ENCODE measurements at places on chromosomes 4 and X.

DNA sequence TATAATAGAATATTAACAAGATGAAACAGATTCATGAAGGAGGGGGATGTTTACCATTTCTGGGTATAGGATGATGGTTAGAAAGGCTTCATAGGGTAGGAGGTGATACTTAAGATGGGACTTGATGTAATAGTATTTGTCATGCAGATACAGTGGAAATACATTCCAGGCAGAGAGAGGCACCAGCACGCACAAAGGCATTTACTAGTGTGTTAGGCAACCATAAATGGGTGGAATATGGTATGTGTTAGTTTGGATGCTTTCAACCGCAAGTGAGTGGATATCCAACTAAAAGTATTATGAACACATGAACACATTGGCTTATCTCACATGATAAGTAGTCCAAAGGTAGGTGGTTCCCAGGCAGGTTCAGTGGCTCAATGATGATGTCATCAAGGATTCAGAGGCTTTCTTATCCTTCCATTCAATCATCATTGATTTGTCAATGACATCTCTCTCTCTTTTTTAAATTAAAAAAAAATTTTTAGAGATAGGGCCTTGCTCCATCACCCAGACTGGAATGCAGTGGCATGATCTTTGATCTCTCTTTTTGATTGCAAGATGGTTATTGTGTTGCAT lies 12.7 kb upstream of the STARD8 start:
- no peak for DNase-seq

DNA sequence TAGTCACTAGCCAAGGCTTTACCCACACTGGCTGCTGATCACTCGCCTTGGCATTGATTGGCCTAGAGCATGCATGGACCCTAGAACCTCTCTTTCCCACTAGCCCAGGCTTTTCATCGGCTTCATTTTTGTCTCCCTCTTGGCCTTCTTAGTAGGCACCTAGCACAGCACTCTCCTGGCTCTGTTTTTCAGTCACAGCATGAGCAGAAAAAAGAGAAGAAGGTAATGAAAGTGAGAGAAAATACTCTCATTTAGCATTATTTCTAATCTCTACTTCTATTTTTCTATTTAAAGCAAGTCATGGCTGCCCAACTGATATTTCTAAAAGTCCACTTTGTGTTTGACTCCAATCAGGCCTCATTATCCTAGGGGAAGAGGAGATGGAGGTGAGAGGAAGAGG lies 267.2 kb downstream of the FBXO8 start:
- no peak for DNase-seq

- no peak for DNase-seq
These were observed 607.2 kb upstream of the NDST4 start for GRCh38 chr4:115720611-115721010.

DNA sequence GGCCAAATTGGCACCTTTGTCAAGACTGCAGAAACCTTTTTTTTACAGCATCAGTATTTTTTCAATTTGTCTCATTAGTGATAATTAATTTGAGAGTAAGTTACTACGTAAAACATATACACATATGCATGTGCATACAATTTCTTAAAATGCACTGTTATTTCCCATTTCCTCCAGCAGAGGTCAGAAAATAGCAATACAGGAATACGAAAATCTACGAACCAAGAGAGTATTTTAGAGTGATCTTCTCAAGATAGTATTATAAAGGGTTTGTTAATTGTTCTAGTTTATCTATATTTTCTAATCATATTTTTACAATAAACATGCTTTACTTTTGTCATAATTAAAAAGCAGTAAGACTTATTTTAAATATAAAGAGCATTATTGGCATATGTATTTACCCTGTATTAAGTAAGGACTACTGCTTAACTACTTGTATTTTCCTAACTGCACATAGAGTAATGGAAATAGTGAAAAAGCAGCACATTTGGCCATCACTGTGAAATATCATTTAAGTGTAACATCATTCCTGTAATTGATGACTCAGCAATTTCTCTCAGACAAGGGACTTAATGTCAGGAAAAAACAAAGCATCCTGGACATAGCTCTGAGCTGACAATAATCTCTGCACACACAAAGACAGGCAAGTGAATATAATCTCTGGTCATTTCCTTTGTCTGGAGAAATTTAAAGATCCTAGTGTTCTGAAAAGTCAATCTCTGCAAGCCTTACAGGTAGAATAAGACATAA lies 45.6 kb downstream of the MAOB start:
- no peak for DNase-seq

DNA sequence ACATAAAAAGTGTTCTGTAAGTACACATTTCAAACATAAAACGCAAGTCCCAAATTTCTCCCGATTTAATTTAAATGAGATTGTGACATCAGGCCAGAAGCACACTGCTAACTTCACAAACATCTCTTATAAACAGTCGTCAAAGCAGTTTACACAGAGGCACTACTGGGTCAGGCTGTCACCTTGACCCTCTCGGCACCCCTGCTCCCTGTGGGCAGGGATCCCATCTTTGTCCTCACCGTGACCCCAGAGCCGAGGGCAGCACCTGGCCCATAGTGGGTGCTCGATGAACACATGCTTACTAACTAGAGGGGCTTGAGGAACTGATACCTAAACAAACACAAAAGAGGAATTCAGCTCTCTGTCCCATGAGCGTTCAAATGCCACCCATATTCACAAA lies 22.2 kb downstream of the QDPR start:
- DNase-seq, result no peak

DNA sequence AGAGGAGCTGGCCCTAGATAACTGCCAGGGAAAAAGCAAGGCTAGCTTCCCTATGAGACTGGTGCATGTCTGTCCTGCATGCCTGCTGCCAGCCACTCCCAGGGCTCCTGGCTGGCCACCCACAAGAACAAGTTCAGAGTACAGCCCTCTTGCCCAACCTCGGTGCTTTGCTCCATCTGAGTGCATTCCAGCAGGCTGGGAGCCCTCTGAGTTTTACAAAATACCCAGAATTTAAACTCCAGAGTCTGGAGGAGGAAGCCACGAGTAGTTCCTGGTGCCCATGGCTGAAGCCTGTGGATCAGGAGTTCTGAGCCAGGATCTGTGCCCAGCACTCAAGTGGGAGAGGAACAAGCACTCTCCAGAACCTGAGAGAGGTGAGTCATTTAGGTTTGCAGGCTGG lies 111.6 kb downstream of the MAGEE2 start:
- DNase-seq, result no peak

GRCh38 chr4:18057821-18058533 lies 36.4 kb upstream of the LCORL start:
- no peak for DNase-seq

DNA sequence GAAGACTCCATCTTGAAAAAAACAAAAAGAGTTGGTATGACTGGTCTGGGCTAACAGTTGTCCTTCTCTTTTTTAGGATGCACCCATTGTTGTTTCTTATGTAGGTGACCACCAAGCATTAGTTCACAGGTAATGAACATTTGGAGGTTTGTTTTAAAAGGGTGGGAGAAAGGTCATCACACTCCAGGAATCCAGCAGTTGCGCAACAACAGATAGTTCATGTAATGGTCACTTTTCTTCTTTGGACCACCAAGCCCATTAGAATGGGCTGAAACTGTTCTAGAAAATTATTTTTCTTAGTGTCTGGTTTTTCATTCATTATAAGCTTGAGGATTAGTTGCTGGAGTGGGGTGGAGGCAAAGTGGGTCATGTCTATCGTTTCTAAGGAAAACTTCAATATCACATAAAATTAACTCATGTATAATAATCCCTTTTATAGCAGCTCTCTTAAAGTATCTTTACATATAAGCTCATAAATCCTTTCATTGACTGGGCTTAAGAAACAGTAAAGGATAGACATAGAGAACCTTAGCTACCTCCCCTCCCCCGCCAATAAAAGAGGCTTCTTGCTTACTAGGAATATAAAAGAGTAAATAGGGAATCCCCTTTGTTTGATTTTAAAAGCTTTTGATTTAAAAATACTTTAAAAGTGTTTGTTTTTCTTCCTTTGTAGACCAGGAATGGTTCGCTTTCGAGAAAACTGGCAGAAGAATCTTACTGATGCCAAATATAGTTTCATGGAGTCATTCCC lies 23.5 kb downstream of the NKAP start:
- DNase-seq, result no peak

- no peak for DNase-seq
These were observed 122.4 kb upstream of the NAP1L5 start for GRCh38 chr4:88819818-88820697.

- DNase-seq, result no peak
These were observed 566 bp downstream of the ATP11C start for GRCh38 chrX:139932073-139932900.

- DNase-seq, result no peak
These were observed 5.4 kb downstream of the GABRQ start for GRCh38 chrX:152642931-152643564.

DNA sequence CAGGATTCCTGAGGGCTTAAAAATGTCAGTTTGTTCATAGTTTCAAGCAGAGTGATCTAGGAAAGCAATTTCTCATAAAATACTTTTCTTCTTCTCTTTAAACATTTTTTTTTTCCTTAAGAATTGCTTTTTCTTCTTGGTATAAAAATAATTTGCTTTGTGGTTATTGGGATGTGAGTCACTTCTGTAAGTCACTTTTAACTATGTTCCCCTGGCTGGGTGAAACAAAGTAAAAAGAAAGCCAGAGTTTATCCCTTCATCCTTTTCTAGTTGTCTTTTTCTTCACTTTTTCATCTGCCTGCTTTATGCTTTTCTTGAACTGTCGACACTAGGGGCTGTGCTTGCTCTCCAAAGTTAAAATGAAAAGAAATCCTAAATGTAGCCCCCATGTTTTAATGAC lies 33.5 kb downstream of the ARSJ start:
- no peak for DNase-seq

DNA sequence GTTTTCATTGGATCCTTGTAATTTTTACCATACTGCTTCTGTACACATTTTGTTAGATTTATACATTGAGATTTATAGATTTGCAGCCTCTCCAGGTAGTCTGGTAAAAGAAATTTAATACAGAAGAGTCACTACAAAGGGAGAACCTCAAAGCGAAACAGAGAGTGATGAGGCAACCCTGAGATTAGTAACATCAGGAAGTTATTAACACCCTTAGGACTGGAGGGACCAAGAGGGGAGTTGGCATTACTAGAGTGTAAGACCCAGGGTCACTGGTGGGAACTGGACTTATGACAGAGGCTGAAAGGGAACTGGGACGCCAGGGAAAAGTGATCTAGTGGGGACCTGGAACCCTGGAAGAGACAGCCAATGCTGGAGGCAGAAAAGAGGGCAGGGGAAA lies 20.6 kb upstream of the MAML3 start:
- no peak for DNase-seq

DNA sequence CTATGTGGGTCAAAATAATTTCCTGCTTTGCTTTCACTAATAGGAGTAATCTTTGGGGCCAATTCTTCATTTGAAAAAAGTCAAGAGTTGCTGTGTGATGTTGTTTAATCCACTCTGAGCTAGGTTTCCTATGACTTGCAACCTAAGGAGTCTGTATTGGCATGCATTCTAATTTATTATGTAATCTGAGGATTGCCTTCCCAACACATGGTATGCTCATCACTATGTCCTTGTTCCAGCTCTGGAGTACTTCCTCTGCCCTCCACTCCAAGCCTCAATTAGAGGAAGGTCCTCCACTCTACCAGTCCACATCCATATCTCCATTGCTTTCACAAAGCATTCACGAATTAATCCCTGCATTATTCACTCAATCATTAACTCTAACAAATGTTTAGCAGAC lies 56.1 kb downstream of the PPP3CA start:
- DNase-seq, result no peak

GRCh38 chrX:23398570-23398969 lies 63.9 kb downstream of the PTCHD1 start:
- DNase-seq, result no peak

GRCh38 chr4:105369988-105370387 lies 103.9 kb downstream of the PPA2 start:
- no peak for DNase-seq

Data from neural crest cell (in vitro differentiated cells).